H9 (cell line): ENCODE measurements at places on chromosomes 3 and 15.

DNA sequence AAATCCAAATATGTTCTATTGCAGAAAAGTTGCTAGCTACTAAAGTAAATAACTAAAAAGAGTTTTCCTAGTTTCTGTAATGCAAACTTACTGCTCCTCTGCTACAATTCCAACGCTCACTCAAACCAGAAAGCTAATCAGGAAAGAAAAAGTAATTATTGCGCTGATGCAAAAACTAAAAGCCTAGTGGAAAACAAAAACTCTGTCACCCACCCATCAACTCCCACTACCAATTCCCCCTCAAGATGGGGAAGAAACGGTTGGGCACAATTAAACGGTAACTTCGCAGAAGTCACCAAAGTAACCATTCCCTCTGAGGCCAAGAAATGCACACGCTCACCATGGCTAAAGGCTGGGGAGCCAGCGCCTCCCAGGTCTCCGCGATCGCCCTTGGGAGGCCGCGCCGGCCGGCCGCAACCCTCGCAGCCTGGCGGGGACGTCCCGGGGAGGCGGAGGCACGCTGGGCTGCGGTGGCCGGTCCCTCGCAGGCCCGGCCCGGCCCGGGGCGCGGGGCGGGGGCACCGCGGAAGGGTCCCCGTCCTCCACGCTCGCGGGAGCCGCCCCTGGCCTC lies 684 bp downstream of the SLTM start:
- no peaks in the 10 kb centered on the region for H3K4me1 ChIP-seq
- H3K27me3 ChIP-seq, result no peaks in the 10 kb centered on the region
- no peak for DNase-seq
- peak overlapping the region; percentile 71 for H3K27ac ChIP-seq
- peaks cover 21% of the 10 kb centered on the region for H3K36me3 ChIP-seq

DNA sequence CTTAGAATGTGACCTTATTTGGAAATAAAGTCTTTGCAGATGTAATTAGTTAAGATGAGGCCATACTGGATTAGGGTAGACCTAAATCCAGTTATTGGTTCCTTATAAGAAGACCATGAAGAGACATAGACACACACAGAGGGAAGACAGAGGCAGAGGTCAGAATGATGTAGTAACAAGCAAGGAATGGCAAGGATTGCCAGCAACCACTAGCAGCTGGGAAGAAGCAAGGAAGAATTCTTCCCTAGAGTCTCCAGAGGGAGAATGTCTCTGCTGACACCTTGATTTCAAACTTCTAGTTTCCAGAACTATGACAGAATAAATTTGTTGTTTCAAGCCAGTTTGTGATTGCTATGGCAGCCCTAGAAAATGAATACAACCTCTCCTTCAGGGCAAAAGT lies 116.7 kb downstream of the WDR76 start:
- no peak for DNase-seq
- H3K4me1 ChIP-seq, result no peaks in the 10 kb centered on the region
- H3K27me3 ChIP-seq, result no peaks in the 10 kb centered on the region
- no peak overlapping the region for H3K4me3 ChIP-seq

DNA sequence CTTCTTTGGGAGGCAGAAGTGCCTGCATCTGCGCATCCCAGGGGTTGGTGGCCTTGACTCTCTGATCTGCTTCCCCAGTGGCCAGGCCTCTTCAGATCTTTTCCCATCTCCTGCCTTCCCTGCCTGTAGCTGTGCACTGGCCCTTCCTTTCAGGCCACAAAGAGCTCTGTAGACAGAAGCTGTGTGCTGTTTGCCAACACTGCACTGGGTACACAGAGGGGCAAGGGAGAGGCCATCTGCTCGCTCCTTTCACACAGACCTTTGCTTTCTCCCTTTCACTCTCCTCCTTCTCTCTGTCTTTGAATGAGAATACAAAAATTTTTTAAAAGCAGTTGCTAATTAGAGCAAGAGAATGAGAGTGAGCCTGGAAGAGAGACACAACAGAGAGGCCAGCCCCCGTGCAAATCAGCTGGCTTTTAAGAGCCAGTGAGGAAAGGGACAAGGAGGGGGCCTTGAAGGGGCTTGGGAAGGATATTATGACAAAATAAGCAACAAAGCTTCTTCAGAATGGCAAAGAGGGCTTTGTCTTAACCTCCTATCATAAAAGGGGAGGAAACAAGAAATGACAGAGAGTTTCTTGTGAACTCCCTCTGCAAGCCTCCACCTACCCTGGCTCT lies 170.9 kb downstream of the EPHB1 start:
- no peaks in the 10 kb centered on the region for H3K36me3 ChIP-seq
- no peaks in the 10 kb centered on the region for H3K27me3 ChIP-seq
- H3K4me3 ChIP-seq, result no peak overlapping the region
- peaks cover 3% of the 10 kb centered on the region; the same call in 1 of the 2 replicates for H3K4me1 ChIP-seq

DNA sequence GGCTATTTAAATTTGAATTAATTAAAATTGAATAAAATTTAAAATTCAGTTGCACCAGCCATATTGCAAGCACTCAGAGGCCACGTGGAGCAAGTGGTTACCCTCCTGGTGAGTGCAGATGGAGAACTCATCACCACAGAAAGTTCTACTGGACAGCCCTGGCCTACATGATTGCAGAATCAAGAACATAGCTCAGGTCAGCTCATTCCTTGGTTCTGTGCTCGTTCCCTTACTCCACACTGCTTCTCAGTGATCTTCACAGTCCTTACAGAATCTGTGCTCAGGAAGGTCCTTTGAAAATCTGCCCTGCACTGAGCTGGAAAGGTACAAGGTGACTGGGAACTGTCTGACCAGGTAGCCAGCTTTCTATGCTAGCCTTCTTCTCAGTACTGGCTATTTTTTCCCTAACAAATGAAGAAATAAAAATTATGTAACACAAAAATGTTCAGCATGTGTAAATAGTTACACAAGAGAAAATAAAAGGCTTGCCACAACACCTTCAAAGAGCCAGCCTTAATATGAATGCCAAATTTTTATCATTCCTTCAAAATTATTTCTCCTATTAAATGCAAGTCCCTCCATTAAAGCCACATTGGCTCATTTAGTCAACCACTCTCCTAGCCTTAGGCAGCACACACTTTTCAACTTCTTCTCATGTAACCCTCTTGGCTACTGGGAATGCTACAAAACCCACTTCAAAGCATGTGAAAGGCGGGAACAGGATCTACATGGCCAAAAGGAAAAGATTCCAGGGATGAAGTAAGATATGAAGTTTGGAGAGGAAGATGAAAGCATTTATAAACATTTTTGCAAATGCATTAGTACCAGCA lies 326.4 kb upstream of the WNT5A start:
- H3K4me3 ChIP-seq, result no peak overlapping the region
- H3K27me3 ChIP-seq, result no peaks in the 10 kb centered on the region; the same call in 1 of the 2 replicates
- DNase-seq, result no peak
- H3K4me1 ChIP-seq, result no peaks in the 10 kb centered on the region; the same call in 1 of the 2 replicates
- no peak overlapping the region for H3K27ac ChIP-seq
- H3K36me3 ChIP-seq, result no peaks in the 10 kb centered on the region

- no peaks in the 10 kb centered on the region for H3K27me3 ChIP-seq
- H3K36me3 ChIP-seq, result peaks cover 45% of the 10 kb centered on the region
- H3K27ac ChIP-seq, result peak overlapping the region; percentile 83
- no peaks in the 10 kb centered on the region for H3K4me1 ChIP-seq
- H3K4me3 ChIP-seq, result peak overlapping the region; percentile 84
- DNase-seq, result no peak
Observed at GRCh38 chr3:72997421-72997961, 880 bp downstream of the PPP4R2 start.

- no peak overlapping the region for H3K4me3 ChIP-seq
- no peak overlapping the region for H3K27ac ChIP-seq
- no peaks in the 10 kb centered on the region; the same call in 1 of the 2 replicates for H3K4me1 ChIP-seq
- peaks cover 53% of the 10 kb centered on the region for H3K36me3 ChIP-seq
- DNase-seq, result no peak
Observed at GRCh38 chr15:40976819-40977218, 23.5 kb downstream of the CHAC1 start.

- no peaks in the 10 kb centered on the region for H3K36me3 ChIP-seq
- H3K27me3 ChIP-seq, result no peaks in the 10 kb centered on the region
- no peak overlapping the region for H3K27ac ChIP-seq
- no peak for DNase-seq
- no peak overlapping the region for H3K4me3 ChIP-seq
Observed at GRCh38 chr3:85877631-85878030, 918.8 kb downstream of the CADM2 start.

GRCh38 chr15:35834216-35834830 lies 288.4 kb upstream of the DPH6 start:
- H3K36me3 ChIP-seq, result no peaks in the 10 kb centered on the region
- H3K27ac ChIP-seq, result no peak overlapping the region
- no peak overlapping the region for H3K4me3 ChIP-seq
- H3K4me1 ChIP-seq, result 0 out of 2 replicates have a peak, but pooled peaks cover 3% of the 10 kb centered on the region
- H3K27me3 ChIP-seq, result no peaks in the 10 kb centered on the region

GRCh38 chr3:134660046-134660441 lies 9.2 kb upstream of the KY start:
- no peak overlapping the region for H3K27ac ChIP-seq
- no peaks in the 10 kb centered on the region for H3K4me1 ChIP-seq
- peak; percentile 2 for DNase-seq

- peaks cover 4% of the 10 kb centered on the region; the same call in 1 of the 2 replicates for H3K4me1 ChIP-seq
- no peak overlapping the region for H3K4me3 ChIP-seq
- no peaks in the 10 kb centered on the region for H3K27me3 ChIP-seq
- no peaks in the 10 kb centered on the region for H3K36me3 ChIP-seq
- DNase-seq, result no peak
Observed at GRCh38 chr15:84736375-84736774, 12.0 kb upstream of the ZNF592 start.

DNA sequence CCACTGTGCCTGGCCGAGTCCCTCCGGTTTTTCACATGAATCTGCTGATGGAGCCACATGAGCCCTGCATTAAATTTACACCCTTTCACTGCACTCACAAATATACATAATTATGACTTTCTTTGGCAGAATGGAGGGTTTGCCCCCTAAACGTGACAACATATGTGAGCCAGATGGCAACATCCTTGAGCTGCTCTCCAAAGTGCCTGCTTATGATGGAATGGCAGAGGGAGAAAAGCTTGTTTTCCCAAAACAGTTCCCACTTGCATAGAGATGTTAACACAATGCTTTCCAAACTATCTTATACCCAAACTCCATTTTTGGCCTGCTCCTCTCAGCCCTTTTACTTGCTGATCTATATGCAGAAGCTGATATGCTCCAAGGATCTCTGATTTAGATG lies 54.9 kb downstream of the ABCC5 start:
- no peak overlapping the region for H3K4me3 ChIP-seq
- H3K27me3 ChIP-seq, result no peaks in the 10 kb centered on the region
- H3K27ac ChIP-seq, result no peak overlapping the region
- no peak for DNase-seq
- peaks cover 40% of the 10 kb centered on the region for H3K36me3 ChIP-seq

- H3K27ac ChIP-seq, result no peak overlapping the region
- DNase-seq, result no peak
- H3K27me3 ChIP-seq, result no peaks in the 10 kb centered on the region
Observed at GRCh38 chr15:52506549-52506948, 22.1 kb downstream of the MYO5A start.

DNA sequence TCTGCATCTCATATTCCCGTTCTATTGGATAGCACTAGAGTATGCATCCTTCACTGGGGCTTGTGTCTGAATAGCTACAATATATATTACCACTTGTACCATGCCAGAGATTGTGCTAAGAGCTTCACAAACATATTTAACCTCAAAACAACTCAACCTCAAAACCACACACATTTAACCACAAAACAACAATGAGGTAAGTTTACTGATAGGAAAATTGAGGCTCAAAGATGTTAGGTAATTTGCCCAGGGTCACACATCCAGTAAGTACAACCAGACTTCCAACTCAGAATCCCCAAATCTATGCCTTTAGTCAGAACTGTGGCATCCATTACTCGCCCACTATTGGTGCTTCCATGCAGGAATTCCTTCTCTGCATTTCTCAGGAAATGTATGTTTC lies 220.0 kb downstream of the FAM43A start:
- no peaks in the 10 kb centered on the region for H3K4me1 ChIP-seq
- H3K36me3 ChIP-seq, result peaks cover 14% of the 10 kb centered on the region
- no peak overlapping the region for H3K27ac ChIP-seq
- DNase-seq, result no peak
- no peaks in the 10 kb centered on the region for H3K27me3 ChIP-seq

DNA sequence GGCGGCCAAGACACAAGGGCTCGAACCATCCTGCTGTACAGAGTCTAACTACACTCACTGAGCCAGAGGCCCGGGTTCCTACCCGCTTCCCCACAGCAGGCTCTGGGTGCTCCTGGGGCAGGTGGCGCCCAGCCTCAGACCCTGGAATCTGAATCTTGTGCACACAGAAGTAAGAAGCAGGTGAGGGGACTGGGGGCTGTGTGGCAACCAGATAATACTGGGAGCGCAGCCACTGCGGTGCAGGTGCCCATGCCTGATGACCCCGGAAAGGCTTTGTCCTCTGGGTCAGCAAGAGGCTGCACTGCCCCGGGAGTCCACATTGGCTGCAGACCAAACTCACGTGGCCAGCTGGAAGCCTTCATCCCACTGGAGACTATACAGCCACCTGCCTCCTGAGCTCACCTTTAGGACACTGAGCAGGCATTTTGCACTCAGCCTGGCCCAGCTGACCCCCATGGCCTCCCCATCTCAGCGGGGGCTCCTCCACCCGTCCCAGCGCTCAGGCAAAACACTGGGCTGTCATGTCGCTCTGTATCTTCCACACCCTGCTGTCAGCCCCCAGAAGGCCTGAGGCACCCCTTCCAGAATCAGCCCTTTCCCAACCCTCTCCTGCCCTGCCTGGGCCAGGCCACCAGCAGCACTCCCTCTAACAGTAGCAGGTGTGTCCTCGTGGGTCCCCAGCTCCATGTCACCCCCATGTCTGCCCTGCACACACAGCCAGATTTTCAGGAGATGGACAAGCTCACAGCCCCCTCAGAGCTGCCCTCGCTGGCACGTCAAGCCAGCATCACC lies 101.0 kb upstream of the IQSEC1 start:
- no peak for DNase-seq
- H3K36me3 ChIP-seq, result peaks cover 9% of the 10 kb centered on the region
- no peak overlapping the region for H3K4me3 ChIP-seq
- no peak overlapping the region for H3K27ac ChIP-seq
- no peaks in the 10 kb centered on the region for H3K4me1 ChIP-seq
- no peaks in the 10 kb centered on the region for H3K27me3 ChIP-seq

DNA sequence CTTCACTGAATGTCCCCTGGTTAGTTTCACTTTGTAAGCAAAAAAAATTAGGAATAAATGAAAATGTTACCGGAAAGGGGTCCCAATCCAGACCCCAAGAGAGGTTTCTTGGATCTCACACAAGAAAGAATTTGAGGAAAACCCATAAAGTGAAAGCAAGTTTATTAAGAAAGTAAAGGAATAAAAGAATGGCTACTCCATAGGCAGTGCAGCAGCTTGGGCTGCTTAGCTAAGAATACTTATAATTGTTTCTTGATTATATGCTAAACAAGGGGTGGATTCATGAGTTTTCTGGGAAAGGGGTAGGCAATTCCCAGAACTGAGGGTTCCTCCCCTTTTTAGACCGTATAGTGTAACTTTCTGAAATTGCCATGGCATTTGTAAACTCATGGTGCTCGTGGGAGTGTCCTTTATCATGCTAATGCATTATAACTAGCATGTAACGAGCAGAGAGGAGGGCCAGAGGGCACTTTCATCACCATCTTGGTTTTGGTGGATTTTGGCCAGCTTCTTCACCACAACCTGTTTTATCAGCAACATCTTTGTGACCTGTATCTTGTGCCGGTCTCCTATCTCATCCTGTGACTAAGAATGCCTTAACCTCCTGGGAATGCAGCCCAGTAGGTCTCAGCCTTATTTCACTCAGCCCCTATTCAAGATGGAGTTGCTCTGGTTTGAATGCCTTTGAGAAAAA lies 41.0 kb upstream of the CMSS1 start:
- no peaks in the 10 kb centered on the region; the same call in 1 of the 2 replicates for H3K4me1 ChIP-seq
- DNase-seq, result no peak
- no peak overlapping the region for H3K27ac ChIP-seq
- H3K36me3 ChIP-seq, result no peaks in the 10 kb centered on the region
- H3K4me3 ChIP-seq, result no peak overlapping the region

GRCh38 chr15:31245135-31245689 lies 81.4 kb upstream of the KLF13 start:
- DNase-seq, result no peak
- no peaks in the 10 kb centered on the region for H3K36me3 ChIP-seq
- no peaks in the 10 kb centered on the region for H3K27me3 ChIP-seq
- no peaks in the 10 kb centered on the region for H3K4me1 ChIP-seq
- H3K27ac ChIP-seq, result no peak overlapping the region
- H3K4me3 ChIP-seq, result no peak overlapping the region
